ENCODE measurements at places on chromosomes 1 and 21. TPM values are rescaled to one million over a fixed set of nuclear protein-coding genes. Genes with fewer than 3 reads are reported as not detected.

DNA sequence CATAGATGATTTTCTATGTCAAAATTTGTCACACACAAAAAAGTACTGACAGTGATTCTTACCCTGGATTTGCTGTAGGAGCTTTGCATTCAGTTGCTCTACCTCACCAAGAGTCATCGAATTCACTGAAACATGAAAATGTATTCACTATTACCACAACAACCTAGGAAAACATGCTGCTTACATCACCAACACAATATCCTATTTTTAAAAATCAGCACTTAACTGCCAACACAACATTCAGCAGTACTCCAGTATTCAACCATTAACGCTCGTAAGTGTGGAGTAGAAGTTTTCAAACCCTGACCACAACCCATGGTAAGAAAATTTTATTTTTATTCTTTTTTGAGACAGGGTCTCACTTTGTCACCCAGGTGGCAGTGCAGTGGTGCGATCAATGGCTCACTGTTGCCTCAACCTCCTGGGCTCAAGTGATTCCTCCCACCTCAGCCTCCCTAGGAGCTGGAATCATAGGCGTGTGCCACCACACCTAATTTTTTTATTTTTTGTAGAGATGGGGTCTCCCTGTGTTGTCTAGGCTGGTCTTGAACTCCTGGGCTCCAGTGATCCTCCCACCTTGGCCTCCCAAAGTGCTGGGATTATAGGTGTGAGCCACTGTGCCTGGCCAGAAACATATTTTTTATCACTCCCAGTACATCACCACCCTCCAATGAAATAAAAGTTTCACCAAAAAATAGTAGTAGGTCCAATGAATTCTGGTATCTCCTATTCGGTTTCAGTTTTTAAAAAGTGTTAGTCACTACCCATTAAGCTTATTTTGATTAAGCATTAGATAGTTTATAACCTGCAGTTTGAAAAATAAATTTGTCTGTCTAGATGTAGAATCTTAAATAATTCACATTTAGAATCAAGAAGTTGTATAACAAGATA lies 23.8 kb downstream of the C21orf91 start:
- peaks cover 5% of the 10 kb centered on the region for H3K4me1 ChIP-seq
- no peak overlapping the region for H3K27ac ChIP-seq
- no peak overlapping the region for H3K4me3 ChIP-seq
- H3K27me3 ChIP-seq = no peaks in the 10 kb centered on the region

DNA sequence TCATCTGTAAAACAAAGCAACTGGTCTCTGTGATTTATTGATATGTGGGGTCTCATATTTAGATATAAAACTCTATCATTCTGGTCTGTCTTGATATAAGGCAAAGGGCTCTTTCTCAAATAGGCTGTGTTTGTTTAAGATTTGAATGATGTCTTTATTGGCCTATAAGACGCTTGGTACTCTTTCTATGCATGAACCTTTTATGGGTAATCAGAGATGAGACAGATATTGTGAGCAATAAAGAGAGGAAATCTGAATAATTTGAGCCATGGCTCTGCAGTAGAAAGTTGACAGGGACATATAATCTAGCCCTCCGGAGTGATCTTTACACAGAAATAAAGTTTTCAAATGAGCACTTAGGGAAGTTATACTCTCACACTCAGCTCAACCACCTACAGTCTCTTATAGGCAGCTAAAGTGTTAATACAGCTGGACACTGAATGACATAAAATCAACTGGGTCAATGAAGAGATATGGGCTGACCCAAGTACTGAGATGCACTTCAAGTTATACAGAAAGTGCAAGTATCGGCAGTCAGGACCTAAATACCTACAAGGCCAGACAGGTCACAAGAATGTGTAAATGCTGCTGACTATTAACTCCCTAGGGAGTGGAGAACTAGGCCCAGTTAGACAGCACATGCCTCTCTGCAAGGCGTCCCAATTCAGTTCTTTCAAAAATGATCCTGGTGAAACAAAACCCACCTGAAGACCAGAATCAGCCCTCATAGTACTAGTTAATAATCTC lies 111.0 kb downstream of the PTPN14 start:
- peaks cover 15% of the 10 kb centered on the region for H3K4me1 ChIP-seq
- H3K4me3 ChIP-seq = no peak overlapping the region
- no peaks in the 10 kb centered on the region for H3K36me3 ChIP-seq
- H3K27ac ChIP-seq = peak overlapping the region; percentile 49
- no peaks in the 10 kb centered on the region for H3K27me3 ChIP-seq

DNA sequence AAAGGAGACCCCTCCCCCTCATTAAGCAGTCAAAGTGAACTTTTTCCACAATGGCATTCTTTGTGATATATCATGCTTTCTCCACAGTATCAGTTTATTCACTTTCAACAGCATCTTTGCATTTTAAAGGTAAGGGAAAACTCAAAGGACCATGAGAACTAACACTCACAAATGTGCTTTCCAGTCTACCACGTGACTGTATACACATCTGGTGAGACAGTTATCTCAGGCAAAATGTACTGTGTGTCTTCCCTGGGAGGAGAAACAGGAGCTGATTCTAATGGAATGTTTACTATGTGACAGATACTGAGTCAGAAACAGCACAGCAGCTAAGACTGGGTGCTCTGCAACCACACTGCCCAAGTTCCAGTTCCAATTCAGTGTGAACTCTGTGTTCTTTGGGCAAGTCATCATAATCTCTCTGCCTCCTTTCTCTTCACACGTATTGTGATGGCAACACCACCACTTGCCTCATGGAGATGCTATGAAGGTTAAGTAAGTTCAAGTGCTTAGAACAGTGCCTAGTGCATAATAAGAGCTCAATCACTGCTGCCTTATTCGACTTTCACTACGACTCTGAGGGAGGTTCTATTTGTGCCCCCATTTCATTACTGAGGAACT lies 79.0 kb downstream of the SLC45A1 start:
- peak; percentile 99 for DNase-seq
- H3K27me3 ChIP-seq = no peaks in the 10 kb centered on the region
- peaks cover 28% of the 10 kb centered on the region for H3K36me3 ChIP-seq
- H3K27ac ChIP-seq = peak overlapping the region; percentile 53

GRCh38 chr1:206709322-206709721 lies 24.6 kb downstream of the MAPKAPK2 start:
- no peaks in the 10 kb centered on the region for H3K36me3 ChIP-seq
- H3K27me3 ChIP-seq = no peaks in the 10 kb centered on the region
- H3K27ac ChIP-seq = no peak overlapping the region
- DNase-seq = no peak

- no peak for DNase-seq
- H3K4me1 ChIP-seq = 0 out of 2 replicates have a peak, but pooled peaks cover 1% of the 10 kb centered on the region
- no peak overlapping the region for H3K27ac ChIP-seq
- no peaks in the 10 kb centered on the region for H3K36me3 ChIP-seq
Observed at GRCh38 chr1:77398152-77398551, 116.3 kb downstream of the AK5 start.

GRCh38 chr1:178486100-178487069 lies 10.4 kb downstream of the CLEC20A start:
- H3K36me3 ChIP-seq = no peaks in the 10 kb centered on the region
- H3K4me1 ChIP-seq = no peaks in the 10 kb centered on the region
- H3K27ac ChIP-seq = no peak overlapping the region
- H3K4me3 ChIP-seq = no peak overlapping the region

- H3K4me1 ChIP-seq = no peaks in the 10 kb centered on the region
- no peak for DNase-seq
- H3K27ac ChIP-seq = no peak overlapping the region
- H3K4me3 ChIP-seq = no peak overlapping the region
- no peaks in the 10 kb centered on the region for H3K27me3 ChIP-seq
Observed at GRCh38 chr21:32200029-32200428, 78.8 kb downstream of the MIS18A start.

GRCh38 chr1:231407547-231408396 lies 14.3 kb downstream of the EGLN1 start:
- H3K36me3 ChIP-seq = peaks cover 1% of the 10 kb centered on the region
- peaks cover 12% of the 10 kb centered on the region for H3K4me1 ChIP-seq
- peak; percentile 46 for DNase-seq
- no peaks in the 10 kb centered on the region for H3K27me3 ChIP-seq
- no peak overlapping the region for H3K27ac ChIP-seq

DNA sequence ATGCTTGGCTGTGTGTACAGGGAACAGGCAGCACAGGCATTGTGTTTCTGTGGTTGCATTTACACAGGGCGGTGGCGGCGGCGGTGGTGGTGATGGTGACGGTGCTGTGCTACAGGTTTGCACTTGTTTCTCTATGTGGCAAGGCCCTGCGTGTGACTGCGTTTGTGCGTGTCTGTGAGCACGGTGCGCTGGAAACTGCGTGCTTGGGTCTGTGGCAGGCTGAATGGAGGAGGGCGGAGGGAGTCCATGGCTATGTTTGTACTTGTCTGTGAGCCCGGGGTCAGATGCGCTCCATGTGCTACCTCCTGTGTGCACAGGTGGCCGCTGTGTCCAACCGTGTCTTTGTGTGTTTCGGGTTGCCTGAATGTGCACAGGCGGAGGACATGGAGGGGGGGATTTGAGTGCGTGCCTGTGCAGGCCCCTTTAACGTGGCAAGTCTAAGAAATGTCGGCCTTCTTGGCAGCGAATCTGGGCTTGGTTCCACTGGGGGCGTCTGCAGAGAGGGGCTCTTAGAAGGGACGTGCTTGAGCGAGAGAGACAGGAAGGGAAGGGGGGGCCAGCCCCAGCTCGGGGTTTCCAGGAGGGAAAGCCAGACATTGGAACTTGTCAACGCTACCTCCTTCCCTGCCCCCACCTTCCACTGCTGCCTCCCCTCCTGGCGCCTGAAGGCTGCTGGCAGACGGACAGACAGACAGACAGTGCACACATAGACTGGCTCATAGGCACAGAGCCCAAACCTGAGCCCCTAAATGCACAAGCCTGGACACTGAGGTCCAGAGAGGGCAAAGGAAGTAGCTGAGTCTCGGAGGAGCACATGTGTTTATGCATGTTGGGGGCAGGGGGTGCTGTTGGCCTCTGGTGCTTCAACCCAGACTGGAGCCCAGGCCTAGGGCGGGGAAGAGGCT lies 32.7 kb upstream of the WASF2 start:
- H3K27ac ChIP-seq = no peak overlapping the region
- no peaks in the 10 kb centered on the region for H3K27me3 ChIP-seq
- no peak for DNase-seq
- no peak overlapping the region for H3K4me3 ChIP-seq
- H3K36me3 ChIP-seq = no peaks in the 10 kb centered on the region

DNA sequence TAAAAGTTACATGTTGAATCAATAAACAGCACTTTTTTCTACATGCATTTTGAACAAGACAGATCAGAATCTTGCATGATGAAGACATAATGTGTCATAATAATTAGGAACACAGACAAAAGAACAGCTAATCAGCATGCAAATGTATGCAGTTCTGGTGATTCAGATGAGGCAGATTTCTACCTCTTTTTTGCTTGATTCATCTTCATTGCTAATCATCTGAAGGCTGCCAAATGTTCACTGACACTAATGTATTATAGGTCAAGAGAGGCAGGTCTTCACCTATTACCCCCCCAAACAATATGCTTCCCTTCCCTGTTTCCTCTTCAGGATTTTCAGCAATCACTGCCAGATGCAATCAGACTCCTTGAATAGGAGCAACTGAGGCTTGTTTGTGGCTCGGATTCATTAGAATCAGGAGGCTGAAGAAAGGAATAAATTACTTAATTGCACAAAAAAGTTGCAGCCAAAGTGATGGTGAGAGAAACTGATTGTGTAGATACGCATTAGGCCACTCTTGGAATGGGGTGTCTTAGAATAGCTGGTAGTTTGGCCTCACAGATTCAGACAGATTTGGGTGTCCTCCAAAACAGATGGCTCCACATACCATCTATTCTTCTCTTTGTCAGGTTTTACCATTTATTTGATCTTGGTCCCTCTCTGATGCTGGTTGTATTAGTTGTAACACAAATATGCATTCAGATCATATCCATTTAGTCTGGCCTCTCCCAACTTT lies 275.4 kb downstream of the RPS6KC1 start:
- H3K27me3 ChIP-seq = no peaks in the 10 kb centered on the region
- H3K4me1 ChIP-seq = peaks cover 2% of the 10 kb centered on the region
- peak; percentile 1 for DNase-seq
- peak overlapping the region; percentile 77 for H3K27ac ChIP-seq
- H3K4me3 ChIP-seq = no peak overlapping the region

- H3K4me3 ChIP-seq = no peak overlapping the region
- DNase-seq = peak; percentile 82
- no peaks in the 10 kb centered on the region for H3K27me3 ChIP-seq
- H3K36me3 ChIP-seq = no peaks in the 10 kb centered on the region
- peak overlapping the region; percentile 27 for H3K27ac ChIP-seq
Observed at GRCh38 chr1:28374297-28374696, 4.8 kb downstream of the PHACTR4 start.

DNA sequence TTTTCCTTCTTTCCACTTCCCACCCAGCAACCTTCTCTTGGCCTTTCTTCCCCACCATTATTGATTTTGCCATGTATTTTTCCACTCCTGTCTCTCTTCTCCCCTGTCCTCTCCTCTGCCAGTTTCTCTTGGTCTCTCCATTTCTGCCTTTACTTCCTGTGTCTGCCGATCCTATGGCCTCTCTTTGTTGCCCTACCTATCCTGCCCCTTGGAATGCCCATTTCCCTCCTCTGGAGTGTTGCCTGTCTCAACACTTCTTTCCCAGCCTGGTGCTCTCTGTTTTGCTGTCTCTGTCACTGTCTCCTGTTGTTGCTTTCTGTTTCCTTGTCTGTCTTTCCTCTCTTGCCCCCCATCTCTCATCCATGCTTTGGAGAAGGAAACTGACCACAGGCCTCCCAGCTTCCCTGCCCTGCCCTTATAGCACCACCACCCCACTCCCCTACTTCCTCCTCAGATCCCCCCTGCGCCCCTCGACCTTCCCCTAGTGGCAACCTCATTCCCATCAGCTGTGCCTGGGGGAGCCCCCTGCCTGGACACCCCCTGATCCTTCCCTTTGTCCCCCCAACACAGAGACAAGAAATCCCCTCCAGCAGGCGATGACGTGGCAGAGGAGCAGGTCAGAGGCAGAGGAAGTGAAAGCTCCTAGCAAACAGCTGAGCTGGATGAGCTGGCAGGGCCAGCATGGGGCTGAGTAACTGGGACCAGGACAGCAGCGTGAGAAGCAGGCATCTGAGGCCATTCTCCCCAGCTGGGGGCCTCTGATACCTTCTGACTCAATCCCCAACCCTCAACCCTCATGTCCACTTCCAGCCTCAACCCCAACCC lies 6.6 kb upstream of the ETV3L start:
- H3K4me1 ChIP-seq = peaks cover 10% of the 10 kb centered on the region
- peak overlapping the region; percentile 80 for H3K27ac ChIP-seq
- H3K4me3 ChIP-seq = no peak overlapping the region
- no peaks in the 10 kb centered on the region for H3K36me3 ChIP-seq
- peak; percentile 97 for DNase-seq

DNA sequence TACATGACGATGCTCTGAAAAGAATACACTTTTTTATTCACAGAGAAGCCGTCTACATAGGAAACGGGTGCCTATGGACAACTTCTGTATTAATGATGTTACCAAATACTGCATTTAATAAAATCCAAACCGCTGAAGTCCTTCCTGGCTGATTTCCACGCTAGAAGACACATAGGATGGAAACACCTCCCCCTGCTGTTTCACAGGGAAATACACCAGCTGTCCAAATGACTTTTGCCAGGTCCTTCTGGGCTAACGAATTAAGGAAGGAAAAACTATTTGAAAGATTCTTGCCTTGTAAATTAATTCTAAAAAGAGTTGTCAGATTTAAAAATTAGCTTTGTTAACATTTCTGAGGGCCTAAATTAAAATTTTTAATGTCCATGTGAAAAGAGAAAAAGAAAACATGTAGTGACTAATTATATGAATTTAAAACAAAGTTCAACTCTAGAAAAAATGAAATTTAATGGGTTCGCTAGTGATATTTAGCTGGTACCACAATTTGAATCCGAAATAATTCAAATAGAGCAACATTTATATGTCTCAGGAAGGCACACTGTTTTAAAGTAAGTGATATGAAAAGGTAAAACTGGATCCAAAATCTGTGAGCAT lies 146.0 kb downstream of the RERE start:
- DNase-seq = peak; percentile 84
- H3K4me1 ChIP-seq = peaks cover 21% of the 10 kb centered on the region
- H3K27ac ChIP-seq = no peak overlapping the region
- no peaks in the 10 kb centered on the region for H3K36me3 ChIP-seq

GNAT2 gene
- total RNA-seq = 0.36 TPM

TMEM9 gene
- 76.7 TPM for total RNA-seq

KCNE2 gene
- total RNA-seq = not detected

Measured in IMR-90 (cell line).